Right renal pelvis (tissue), 4 donors: ENCODE measurements at places on chromosomes 12 and 14.

DNA sequence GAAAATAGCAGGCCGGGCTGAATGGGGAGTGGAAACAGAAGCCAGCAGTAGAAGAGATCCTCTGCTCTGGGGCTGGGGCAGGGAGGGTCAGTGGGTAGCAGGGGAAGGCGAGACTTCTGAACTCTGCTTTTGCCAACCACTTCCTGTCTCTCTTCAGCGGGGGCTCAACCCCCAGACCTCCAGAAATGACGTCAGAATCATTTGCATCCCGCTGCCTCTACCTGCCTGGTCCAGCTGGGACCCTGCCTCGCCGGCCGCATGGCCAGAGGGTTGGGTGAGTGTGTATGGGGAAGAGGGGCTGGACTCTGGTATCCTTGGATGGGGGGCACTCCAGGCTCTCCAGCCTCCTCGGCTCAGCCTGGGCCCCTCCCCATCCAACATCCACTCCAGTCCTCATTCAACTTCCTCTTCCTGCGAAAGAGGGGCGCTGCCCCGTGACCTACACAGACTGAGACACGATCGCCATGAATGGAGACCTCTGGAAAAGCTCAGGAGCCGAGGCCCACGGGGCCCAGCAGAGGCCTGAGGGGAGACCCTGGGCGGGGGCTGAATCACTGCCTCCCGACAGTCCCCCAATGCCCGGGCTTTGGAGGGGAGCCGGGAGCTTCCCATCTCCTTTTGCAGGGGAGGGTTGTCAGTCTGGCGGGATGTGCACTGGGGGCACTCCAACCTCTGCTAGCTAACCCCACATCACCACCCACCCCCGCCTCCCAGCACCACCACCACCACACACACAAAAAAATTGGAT is 458 bp upstream of the HOXC4 start:
- DNase-seq, result no peak

- no peak for DNase-seq
These were observed 7.0 kb upstream of the RPS26 start for GRCh38 chr12:56034586-56035332.

GRCh38 chr12:106227641-106228319 is 20.0 kb downstream of the CKAP4 start:
- no peak for DNase-seq

DNA sequence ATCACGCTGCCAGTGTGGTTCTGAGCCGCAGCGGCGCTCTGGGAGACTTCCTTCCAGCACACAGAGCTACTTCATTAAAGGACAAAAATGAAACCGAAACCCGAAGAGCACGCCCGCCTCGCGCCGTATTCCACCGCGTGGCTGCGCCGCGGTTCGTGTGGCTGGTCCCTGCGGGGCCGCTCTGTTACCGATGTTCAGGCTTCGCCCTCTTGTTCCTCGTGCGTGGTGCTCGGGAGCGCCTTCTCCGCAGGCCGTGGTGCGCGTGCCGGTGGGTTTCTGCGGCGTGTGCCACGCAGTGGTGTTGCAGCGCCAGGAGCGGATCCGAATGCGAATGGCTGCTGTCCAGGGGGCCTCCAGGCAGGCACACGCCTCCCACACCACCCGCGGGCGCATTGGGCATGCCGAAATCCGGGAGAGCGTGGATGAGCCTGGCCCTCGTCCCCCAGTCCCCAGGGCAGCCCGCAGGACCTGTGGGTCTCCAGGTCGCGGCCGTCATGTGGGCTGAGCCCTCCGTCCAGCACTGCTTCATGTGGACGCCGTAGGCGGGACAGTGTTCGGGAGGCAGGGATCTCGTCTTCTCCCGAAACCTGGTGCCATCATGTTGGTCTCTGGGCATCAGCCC is 91.2 kb downstream of the ADGRD1 start:
- DNase-seq, result no peak
